ENCODE measurements at places on chromosomes 2 and 18.

GRCh38 chr2:167423731-167424130 is 535.5 kb downstream of the XIRP2 start:
- no peak for DNase-seq

GRCh38 chr2:209653134-209653533 is 118.5 kb upstream of the UNC80 start:
- DNase-seq: no peak

GRCh38 chr18:60246606-60247005 is 126.0 kb downstream of the MC4R start:
- no peak for DNase-seq

DNA sequence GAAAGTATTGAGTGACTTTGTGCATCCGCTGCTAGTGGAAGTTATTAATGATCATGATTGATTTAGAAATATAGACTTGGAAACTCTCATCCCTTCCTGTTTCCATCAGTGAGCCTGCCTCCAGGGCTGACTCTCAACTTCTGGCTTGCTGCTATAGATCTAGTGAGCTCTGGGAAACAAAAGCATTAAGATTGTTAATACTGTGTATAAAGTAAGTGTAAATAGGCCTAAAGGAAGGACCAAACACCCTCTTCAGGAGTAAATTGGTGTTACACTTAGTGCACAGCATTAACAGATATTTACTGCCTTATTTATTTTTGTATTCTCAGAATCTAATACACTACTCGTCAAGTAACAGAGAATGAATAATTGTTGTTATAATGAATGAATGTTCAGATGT is 285.6 kb downstream of the THSD7B start:
- DNase-seq: no peak

DNA sequence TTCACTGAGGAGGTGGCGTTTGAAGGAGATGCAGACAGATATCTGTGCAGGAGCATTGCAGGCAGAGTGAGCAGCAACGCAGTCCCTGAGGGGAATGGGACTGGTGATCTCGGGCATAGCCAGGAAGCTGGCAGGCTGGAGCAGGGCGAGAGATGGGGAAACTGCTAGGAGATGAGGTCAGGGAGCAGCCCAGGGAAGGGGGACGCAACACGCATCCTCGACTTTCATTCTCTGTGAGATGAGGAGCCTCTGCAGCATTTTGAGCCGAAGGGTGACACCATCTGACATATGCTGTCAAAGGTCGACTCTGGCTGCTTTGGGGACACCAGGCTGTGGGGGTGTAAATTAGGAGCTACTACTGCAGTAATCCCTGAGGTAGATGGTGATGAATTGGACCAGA is 4.3 kb upstream of the CHRNA1 start:
- no peak for DNase-seq

DNA sequence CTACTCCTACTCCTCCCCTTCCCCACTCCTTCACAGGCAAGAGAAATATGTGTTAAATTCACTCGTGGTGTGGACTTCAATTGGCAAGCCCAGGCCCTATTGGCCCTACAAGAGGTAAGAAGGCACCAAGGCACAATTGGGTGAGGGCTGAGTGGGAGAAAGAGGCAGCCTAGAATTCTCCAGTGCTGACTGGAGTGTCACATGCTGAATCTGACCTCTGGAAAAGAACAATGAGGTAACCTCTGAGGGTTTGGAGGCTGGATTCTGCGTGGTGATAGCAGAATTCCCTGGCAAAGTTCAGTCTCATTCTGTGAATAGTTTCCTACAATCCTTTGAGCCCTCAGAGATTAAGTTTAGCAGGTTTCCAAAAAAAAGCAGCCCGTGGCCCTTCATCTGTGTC is 6.9 kb downstream of the CENPA start:
- no peak for DNase-seq

DNA sequence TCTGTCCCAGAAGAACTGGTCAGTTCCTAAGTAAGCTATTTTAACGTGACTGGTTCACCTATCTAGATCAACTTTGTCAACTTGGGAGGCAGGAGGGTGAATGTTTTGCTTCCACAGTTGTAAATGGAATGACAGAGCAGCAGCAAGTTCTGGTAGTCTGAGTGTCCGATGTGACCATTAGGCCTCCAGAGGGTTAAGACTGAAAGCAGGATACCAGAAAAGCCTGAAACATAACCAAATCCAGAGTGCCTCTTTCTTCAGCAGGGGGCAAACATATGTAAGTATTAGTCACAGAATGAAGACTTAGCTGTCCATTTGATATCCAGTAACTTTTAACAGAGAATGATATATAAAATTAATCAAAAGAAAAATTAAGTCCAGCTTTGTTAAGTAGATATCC is 9.2 kb downstream of the HOXD3 start:
- no peak for DNase-seq

DNA sequence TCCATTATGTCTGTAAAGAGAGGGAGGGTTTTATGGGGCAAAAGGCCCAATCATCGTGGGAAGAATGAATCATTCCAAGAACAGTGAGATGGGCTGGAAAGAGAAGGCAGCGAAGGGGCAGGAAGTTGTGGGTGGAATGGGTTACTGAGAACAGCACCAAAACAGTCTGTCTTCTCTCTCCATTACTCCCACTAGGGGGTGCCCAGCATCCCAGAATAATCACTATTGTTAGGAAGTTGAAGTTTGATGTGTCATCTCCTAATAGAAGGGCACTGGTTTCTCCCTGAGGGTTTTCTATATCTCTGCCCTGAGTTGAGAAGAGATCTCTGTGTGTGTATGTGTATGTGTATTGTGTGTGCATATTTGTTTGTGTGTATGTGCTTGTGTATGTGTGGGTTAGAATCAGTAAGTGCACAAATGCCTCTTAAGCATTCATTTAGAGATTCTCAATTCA is 76.6 kb upstream of the MAP4K3 start:
- DNase-seq: peak; percentile 13

- DNase-seq: no peak
Observed at GRCh38 chr2:214549946-214550345, 139.1 kb downstream of the VWC2L start.

DNA sequence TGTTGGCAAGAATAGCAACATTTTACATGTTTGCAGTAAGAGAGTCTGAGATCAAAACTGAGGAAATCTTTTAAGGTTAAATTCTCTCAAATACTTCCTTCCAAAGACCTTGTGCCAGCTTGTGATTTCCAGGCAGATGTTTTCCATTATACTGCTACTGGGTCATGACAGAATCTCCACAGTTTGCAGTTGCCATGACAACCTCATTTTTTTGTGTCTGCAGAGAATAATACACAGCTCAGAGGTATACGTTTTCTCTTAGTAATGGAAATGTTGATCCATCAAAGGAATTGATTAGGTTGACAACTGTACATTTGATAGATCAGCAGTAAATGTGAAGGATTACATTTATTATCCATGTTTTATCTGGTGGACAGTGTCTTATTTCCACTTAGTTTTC is 29.1 kb upstream of the CSRNP3 start:
- DNase-seq: no peak

Measured in stimulated activated CD8-positive, alpha-beta memory T cell treated with anti-CD3 and anti-CD28 coated beads, Interleukin-15, amount 100 ng/mL, for 24 hours (primary cell).